ENCODE measurements at places on chromosomes 1 and 21.

GRCh38 chr1:206081856-206082255 lies 28.9 kb downstream of the RHEX start:
- H3K4me3 ChIP-seq = no peak overlapping the region
- DNase-seq = no peak
- peaks cover 47% of the 10 kb centered on the region for H3K27me3 ChIP-seq
- H3K4me1 ChIP-seq = no peaks in the 10 kb centered on the region
- H3K27ac ChIP-seq = no peak overlapping the region
- H3K36me3 ChIP-seq = no peaks in the 10 kb centered on the region

DNA sequence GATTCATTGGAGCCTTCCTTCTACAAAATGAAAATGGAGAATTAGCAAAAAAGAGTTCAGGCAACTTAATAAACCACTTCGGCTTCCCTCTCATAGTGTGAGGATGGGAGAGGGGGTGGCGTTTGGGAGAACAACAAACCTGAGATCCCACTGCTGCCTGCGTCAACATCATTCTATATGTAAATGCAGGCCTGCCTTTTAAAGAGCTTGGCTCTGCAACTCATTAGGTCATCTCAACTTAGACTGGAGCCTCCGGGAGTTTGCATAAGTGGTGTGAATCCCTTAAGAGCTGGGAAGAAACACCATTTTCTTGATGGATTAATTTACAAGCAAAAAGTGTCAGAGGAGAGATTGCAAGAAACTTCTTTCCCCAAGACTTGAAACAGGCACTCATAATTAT lies 127.6 kb upstream of the DAB1 start:
- no peak overlapping the region for H3K27ac ChIP-seq
- DNase-seq = no peak
- no peak overlapping the region for H3K4me3 ChIP-seq
- no peaks in the 10 kb centered on the region for H3K4me1 ChIP-seq
- H3K27me3 ChIP-seq = peaks cover 19% of the 10 kb centered on the region
- H3K36me3 ChIP-seq = no peaks in the 10 kb centered on the region

DNA sequence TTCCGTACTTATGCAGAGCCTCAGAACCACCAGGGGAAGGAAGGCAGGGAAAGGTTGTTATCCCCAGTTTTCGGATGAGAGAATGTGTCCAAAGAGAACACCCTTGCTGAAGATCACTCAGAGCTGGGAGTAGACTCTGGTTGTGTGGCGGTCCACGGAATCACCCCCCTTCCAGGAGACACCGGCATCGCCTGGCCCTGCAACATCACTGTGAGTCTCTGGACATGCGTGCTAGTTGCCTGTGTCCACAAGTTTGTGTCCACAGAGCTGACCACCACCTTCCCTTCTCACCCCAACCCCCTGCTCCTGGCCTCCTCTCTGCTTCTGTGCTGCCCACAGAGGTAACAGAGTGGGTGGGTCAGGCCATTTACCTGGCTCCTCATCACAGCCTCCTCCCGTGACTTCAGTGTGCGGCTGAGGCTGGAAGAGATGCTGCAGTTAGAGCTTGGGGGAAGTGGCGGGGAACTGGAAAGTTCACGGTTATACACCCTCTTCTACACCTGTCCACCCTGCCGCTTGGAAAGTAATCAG lies 7.3 kb downstream of the MYBPH start:
- peaks cover 16% of the 10 kb centered on the region for H3K27me3 ChIP-seq
- no peaks in the 10 kb centered on the region for H3K36me3 ChIP-seq
- no peak overlapping the region for H3K4me3 ChIP-seq
- no peak for DNase-seq
- H3K27ac ChIP-seq = no peak overlapping the region
- H3K4me1 ChIP-seq = no peaks in the 10 kb centered on the region

DNA sequence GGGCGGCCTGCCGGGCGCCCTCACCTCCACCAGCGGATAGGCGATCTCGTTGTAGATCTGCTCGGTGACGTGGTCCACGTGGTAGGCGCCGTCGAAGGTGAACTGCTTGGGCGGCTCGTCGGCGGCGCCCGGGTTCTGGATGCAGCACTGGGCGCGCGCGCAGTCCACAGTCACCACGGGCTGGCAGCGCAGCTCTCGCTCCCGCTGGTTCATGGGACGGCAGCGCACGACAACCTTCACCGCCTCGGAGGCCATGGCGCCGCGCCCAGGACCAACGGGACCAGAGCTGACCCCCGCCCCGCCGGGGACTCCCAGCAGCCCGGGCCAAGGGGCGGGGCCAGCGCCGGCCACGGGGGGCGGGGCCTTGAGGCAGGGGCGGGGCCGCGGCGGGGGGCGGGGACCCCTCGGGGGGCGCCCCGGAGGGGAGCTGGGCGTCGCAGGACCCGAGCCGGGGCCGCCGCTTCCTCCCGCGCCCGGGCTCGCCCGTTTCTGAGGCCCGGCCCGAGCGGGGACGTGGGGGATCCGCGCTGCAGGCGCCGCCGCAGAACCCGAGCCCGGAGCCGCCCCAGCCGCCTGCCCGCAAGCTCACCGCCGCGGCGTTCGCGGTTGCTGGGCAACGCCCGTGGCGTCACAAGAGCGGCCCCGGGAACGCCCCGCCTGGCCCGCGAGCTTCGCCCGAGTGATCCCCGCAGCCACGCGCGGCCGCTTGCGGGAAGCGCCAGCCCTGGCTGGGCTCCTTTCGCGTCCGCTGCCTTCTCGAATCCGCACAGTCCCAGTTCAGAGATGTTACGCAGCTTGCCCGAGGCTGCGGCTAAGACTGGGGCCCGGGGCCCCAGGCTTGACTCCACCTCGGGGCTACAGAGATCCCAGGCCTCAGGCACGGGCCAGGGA lies at the start of gene KIF17:
TSS of gene KIF17 (minus strand) at position 556 of the 891 bp plus-strand sequence. CDS start at position 255, 301 bp downstream.
- H3K27me3 ChIP-seq = peaks cover 4% of the 10 kb centered on the region
- no peak for DNase-seq
- peaks cover 3% of the 10 kb centered on the region for H3K4me1 ChIP-seq

- no peak overlapping the region for H3K27ac ChIP-seq
- peaks cover 20% of the 10 kb centered on the region for H3K4me1 ChIP-seq
- no peak for DNase-seq
- no peaks in the 10 kb centered on the region for H3K27me3 ChIP-seq
Measured at GRCh38 chr1:67338642-67339041, 31.0 kb downstream of the IL12RB2 start.

DNA sequence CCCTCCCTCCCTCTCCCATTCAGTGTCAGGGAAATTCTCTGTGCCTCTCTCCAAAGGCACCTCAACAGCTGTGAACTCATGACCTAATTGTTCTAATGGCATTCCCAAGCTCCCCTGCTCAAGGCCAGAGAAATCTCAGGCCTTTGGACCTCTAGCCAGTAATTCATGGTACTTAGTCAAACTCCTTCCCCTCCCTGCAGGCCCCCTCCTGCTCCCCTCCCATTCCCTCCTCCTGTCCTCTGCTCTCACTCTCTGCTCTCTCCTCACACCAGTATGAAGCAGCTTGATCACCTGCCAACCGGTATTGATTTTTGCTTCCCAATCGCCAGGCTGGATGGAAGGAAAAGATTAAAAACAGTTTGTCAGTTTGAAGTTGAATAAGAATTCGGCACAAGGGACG lies 370.5 kb upstream of the PBX1 start:
- H3K27ac ChIP-seq = no peak overlapping the region
- no peaks in the 10 kb centered on the region for H3K36me3 ChIP-seq
- DNase-seq = no peak
- no peak overlapping the region for H3K4me3 ChIP-seq
- no peaks in the 10 kb centered on the region for H3K27me3 ChIP-seq
- H3K4me1 ChIP-seq = no peaks in the 10 kb centered on the region

Data from osteocyte (in vitro differentiated cells).